ENCODE measurements at places on chromosomes 7 and 10. TPM values are rescaled to one million over a fixed set of nuclear protein-coding genes. Genes with fewer than 3 reads are reported as not detected.

C10orf105 gene
- total RNA-seq = not detected

ANKRD1 gene
- 178 TPM for total RNA-seq

NXPH1 gene
- not detected for total RNA-seq

TMEM236 gene
- under 0.01 TPM for total RNA-seq

CXCL12 gene
- 255 TPM for total RNA-seq

WDR86 gene
- not detected for total RNA-seq

ZNF736 gene
- total RNA-seq = 1.3 TPM

ZNF804B gene
- total RNA-seq = not detected

PAX4 gene
- total RNA-seq = not detected
